ENCODE measurements at places on chromosomes 5 and 9. TPM values are rescaled to one million over a fixed set of nuclear protein-coding genes. Genes with fewer than 3 reads are reported as not detected.
A peak's percentile ranks its signal among the peaks of the same experiment; 100 is the strongest.

The HRCT1 gene
- not detected for total RNA-seq

The PHYHD1 gene
- total RNA-seq = 1.8 TPM

The KIF4B gene
- total RNA-seq = not detected

The NIPAL4 gene
- 0.10 TPM for total RNA-seq

The WWC1 gene
- 0.10 TPM for total RNA-seq

The PCDHB3 gene
- 0.12 TPM for total RNA-seq

The TAS2R1 gene
- not detected for total RNA-seq

The SLC1A1 gene
- 6.0 TPM for total RNA-seq

The SURF6 gene
- total RNA-seq = 4.6 TPM

The SLCO6A1 gene
- 0.60 TPM for total RNA-seq

The PCDHA13 gene
- total RNA-seq = not detected

- no peak for DNase-seq
These were observed 129.1 kb downstream of the PLK2 start for GRCh38 chr5:58330781-58331180.

GRCh38 chr9:135165756-135166519 is 78.5 kb downstream of the OLFM1 start:
- no peak for DNase-seq

- no peak for DNase-seq
These were observed 2085.7 kb upstream of the C9orf72 start for GRCh38 chr9:29659014-29659413.

DNA sequence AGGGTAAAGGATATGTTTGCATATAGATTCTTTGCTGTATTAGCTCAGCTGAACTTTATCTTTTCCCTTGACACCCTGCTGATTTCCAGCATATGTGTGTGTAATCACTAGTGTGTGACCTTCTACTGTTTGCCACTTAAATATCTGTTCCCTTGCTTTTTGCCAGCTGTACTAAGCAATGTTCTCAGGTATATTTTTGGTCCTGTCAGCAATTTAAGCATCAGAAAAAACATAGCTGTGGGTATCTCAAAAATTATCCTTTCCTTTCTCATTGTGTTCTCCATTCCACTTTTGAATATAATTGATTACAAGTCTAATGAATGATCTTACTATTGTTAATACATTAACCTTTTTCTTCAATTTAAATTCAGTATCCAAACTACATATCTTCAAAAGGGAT is 59.2 kb upstream of the CDH10 start:
- DNase-seq = no peak

DNA sequence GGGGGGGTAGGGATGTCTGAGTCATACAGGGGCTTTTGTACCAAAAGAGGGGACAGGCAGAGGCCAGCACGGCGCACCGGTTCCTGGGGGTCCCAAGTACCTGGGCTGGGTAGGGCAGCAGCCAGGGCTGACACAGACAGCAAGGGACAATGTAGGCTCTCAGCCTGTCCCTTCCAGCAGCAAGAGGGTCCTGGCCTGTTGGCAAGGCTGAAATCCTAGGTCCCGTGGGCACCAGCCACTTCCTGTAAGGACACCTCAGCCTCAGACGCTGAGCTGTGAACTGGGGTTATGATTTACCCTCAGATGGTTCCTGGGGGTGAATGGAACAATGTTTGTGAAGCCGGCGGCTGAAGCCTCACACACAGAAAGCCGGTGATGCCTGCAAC is 41.3 kb downstream of the NACC2 start:
- DNase-seq = no peak

DNA sequence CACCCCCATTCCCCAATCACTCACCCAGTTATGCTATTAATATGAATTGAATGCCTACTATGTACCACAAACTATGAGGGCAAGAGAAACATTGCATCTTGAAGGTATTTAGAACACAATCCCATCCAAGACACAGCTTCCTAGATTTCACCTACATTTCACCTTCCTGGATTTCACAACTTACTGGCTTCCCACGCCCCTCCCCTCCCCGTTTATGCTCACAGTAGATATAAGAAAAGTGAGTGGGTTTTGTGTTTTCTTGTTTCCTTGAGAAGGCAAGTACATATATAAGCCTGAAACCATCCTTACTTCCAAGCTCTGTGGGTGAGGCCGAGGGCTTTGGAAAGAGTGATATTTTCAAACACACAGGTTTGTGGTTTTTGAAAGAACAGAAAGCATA is 465.0 kb downstream of the BNC2 start:
- no peak for DNase-seq

DNA sequence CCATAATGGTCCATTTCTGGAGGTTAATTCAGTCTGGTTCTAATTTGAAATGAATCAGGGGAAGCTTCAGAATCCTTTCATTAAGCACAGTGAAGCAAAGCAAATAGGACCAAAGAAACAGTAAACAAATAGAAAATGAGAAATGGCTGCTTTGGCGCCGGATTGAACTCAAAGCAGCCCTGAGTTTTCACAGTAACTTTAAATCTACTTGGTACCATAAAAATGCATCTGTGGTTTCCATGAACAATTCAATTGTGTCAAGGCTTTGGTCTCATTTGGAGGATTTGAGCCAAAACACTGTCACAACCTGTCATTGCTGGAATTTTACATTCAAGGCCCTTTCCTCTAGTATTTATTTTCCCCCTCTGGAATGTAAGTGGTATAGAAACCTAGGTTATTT is 25.9 kb upstream of the DAPK1 start:
- DNase-seq = no peak

DNA sequence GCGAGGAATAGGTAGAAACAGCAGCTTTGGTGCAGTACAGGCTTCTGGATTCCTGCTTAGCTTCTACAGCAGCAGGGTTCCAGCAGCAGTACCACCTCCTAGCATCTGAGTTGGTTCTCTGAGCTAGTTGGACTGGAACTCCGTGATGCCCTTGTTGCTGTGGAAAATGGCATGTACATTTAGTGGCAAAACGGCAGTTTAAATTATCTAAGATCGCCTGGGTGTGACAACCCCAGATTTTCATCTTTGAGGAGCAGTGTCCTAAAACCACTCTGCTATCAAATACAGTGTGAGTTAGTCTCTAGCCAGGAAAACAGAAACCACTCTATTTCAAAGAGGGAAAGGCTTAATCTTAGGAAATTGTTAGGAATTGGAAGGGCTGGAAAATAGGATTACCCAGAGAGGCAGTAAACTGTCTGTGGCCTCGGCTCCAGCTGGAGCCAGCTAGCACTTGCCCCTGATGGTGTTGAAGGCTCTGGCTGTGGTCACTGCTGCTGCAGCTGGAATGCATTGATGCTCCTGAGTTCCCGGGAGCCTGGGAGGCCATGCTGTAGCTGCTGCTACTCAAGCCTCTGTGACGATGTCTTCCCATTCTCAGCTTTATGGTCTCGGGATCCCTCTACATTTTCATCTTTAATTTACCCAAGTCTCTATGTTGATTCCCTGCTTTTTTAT is 29.4 kb downstream of the RAD23B start:
- DNase-seq = peak; percentile 49

GRCh38 chr9:136978073-136978864 is 965 bp downstream of the PTGDS start:
- DNase-seq = no peak

DNA sequence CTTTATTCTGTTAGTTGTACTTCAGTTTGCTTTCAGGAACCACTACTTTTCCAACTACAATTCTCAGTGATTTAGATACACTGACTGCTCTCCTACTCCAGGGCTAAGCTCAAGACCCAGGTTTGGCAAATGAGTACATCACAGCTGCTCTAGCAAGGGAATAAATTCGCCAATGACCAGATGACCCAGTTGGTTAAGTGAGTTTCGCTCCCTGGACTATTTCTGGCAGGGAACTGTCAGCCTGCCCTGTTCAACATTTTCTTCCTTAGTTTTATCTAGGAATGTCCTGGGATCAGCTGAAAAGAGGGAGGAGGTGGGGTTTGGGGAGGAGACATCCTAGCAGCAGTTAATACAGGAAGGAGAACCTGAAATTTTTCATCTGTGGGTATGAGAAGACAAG is 6.4 kb upstream of the STARD4 start:
- DNase-seq = no peak

- DNase-seq = peak; percentile 47
These were observed 229.8 kb downstream of the BNC2 start for GRCh38 chr9:16640649-16641048.

DNA sequence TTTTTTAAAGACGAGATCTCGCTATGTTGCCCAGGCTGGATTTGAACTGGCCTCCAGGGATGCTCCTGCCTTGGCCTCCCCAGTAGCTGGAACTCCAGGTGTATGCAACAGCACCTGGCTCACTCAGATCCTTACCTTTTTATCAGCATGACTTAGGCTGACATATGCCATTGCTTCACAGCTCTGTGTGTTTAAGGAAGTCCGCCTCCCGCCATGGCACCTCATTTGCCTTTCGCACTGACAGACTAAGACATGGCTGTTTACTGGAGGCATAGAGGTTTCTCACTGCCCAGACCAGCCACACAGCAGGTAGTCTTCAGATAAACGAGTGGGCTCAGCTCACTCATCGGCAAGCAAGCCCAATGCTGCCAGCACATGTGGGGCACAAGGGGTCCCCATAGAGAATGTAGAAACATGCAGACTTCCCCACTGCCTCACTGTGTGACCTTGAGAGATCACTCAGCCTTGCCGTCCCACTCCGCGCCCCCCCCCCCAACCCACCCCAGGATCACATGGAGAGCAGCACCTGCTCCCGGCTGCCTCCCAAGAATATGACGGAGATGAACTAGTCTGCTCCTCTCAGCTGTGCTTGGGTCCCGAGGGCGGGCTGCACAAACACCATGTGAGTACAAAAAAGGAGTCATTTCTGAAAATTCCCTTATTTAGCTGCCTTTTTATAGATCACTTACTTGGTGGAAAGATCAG is 62.8 kb downstream of the DCP2 start:
- no peak for DNase-seq

DNA sequence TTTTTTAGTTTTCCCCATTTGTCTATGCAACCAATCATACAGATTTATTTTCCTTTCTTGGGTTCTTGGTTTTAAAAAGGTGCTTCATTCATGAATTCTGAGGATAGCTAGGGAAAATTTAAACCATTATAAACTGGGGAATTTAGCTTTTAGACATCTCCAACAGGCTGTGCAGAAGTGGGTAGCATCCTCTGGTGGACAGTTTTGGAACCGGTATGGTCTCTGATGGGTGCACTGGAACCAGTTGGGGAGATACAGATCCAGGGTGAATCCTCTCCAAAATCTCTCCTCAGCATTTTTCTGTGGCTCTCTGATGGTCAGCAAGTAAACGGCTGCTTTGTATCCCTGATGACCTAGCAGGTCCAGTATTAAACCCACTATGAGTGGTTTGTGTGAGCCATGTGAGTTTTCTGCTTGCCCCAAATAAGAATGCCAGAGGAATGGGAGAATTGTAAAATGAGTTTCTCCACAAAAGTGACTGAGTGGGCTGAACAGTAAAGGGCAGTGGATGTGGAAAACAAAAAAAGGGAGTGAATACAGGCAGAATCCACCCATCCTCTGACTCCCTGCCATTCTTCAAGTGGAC is 9.1 kb upstream of the DNAJC25 start:
- DNase-seq = peak; percentile 54

- DNase-seq = no peak
These were observed 52.2 kb upstream of the DAB2IP start for GRCh38 chr9:121598965-121599871.

DNA sequence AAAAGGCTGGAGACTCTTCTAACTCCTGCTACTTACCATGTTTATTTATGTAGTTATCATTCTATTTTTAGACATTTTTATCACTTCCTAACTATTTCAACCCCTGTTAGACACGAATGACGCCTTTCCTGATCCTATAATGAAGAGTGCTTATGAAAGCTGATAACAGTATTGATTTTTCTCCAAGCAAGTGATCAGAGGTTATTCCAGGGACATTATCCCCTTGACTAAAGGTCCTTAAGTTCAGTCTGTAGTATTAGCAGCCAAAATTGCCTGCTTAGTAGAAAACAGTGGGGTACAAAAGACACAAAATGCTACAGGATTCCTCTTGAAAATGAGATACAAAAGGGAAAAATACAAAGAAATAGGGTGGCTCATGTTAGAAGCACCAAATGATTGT is 235.6 kb downstream of the DNAH5 start:
- no peak for DNase-seq

DNA sequence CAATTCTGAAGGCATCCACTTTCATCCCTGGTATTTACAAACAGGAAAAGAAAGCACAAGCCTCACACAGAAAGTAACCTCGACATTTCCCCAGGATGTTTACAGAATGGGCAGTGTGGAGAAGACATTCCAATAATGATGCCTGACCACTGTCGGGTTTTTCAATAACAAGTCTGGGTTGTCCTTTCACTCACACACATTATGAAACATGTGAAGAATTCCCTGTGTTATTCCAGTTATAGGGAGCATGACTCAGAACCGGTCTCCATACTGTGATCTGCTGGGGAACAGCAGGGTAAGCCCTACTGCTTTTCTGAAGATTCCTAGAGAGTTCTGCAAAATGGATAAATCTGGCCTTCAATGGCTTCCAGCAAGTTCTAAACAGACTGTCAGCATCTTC is 155.3 kb downstream of the ADAMTS12 start:
- peak; percentile 88 for DNase-seq

- DNase-seq = peak; percentile 72
These were observed 2.1 kb upstream of the ANXA2R start for GRCh38 chr5:43042176-43042625.

- no peak for DNase-seq
These were observed 198.4 kb upstream of the SNX2 start for GRCh38 chr5:122576256-122577016.

DNA sequence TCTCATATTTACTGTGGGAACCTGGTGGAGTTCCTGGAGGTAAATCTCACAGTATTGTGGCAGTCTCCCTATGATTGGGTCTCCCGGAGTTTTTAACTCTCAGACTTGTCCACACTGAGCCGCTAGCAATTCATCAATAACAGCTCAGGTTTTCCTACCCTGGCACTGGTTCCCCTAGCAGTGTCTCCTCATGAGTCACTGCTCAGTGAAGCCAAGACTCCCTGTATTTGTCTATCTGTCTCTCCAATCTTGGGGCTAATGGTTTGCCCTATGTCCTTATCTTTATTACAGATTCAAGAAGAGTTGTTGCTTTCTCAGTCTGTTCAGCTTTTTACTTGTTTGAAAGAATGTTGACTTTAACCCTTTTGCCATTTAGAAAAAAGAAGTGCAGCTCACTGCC is 176.7 kb upstream of the FGF10 start:
- DNase-seq = no peak

DNA sequence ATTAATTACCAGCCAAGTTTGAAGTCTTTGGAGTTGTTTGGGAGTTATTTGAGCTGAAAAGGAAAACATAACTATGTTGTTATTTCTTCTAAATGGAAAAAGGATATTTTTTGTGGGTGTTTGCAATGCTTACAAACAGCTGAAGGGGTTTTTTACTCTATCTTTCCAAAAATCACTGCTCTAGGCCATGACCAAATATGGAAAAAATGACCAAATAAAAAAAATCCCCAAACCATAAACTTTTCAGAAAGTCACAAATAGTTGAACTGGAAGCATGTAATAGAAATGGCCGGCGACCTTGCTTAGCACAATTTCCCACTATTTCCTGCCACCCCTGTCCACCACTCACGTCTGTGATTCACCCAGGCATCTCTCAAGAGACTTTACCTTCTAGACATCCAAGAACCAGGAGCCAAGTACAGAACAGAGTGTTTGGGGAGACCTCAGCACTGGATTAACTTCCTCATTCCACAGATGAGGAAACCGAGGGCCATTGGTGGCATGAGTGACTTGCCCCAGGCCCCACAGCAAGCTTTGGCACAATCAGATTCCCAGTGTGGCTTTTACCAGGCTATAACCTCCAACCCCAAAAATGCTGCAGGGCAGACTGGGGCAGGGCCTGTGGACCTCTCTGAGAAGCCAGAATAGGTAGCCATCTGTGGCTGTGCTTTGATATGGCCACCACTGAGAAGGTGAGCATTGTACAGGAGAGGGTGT is 84.5 kb downstream of the NRG2 start:
- no peak for DNase-seq
